Progenitor cell of endocrine pancreas (in vitro differentiated cells): ENCODE measurements at places on chromosomes 2 and 18.

GRCh38 chr18:30361864-30362540 lies 680.5 kb downstream of the DSC3 start:
- no peak for DNase-seq

DNA sequence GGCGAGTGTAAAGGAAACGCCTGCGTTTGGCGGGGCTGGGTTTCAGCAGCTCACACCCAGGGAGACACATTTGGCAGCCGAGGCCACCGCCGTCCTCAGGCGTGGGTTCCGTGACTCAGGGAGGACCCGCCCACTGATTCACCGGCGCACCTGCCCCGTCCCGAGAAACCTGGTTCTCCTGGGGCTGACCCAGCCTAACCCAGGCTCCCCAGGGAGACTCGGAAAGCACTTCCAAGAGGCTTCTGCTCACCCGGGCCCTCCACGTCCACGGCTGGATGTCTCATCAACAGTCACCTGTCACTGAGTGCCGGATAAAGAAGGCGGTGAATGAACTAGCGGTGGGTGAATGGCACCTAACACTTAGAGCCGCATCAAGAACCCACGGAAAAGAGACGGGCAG lies 126.4 kb upstream of the CTDP1 start:
- no peak for DNase-seq

DNA sequence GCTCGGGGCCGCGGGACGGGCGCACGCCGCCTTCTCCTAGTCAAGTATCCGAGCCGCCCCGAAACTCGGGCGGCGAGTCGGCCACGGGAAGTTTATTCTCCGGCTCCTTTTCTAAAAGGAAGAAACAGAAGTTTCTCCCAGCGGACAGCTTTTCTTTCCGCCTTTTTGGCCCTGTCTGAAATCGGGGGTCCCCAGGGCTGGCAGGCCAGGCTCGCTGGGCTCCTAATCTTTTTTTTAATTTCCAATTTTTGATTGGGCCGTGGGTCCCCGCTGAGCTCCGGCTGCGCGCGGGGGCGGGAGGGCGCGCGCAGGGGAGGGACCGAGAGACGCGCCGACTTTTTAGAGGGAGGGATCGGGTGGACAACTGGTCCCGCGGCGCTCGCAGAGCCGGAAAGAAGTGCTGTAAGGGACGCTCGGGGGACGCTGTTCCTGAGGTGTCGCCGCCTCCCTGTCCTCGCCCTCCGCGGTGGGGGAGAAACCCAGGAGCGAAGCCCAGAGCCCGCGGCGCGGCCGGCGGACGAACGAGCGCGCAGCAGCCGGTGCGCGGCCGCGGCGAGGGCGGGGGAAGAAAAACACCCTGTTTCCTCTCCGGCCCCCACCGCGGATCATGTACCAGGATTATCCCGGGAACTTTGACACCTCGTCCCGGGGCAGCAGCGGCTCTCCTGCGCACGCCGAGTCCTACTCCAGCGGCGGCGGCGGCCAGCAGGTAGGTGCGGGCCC lies 617 bp downstream of the FOSL2 start:
- DNase-seq, result peak; percentile 34

DNA sequence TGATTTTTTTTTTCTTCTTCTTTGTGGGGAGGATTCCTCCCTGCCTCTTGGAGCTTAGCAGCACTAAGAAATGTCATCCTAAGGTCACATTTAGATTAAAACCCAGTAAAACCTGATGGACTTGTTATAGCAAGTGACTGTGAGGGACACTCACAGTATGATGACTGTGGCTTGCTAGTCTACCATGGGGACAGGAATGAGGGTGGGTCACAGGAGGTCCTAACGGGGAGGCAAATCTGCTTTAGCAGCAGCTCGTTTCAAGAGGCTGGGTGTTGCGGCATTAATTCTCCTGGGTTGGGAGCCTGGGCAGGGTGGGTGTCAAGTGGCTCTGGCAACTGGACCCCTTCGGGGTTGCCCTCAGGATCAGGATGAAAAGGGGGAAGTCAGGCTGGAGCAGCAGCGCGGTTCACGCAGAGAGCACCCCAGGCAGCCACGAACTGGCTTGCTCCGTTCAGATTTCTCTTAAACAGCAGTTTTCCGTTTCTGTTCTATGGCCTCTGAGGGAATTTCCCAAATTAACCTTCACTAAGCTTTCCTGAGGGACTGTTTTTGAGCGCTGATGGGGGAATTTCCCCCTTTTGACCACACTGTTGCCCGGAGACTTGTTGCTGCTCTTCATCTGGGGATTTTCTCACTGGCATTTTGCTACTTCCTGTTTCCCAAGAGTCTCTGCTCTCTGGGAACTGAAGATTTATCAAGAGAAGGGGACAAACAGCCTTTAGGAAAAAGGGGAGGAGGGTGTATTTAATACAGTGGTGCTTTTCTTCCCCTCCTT lies 59.8 kb upstream of the PELI1 start:
- DNase-seq, result no peak

DNA sequence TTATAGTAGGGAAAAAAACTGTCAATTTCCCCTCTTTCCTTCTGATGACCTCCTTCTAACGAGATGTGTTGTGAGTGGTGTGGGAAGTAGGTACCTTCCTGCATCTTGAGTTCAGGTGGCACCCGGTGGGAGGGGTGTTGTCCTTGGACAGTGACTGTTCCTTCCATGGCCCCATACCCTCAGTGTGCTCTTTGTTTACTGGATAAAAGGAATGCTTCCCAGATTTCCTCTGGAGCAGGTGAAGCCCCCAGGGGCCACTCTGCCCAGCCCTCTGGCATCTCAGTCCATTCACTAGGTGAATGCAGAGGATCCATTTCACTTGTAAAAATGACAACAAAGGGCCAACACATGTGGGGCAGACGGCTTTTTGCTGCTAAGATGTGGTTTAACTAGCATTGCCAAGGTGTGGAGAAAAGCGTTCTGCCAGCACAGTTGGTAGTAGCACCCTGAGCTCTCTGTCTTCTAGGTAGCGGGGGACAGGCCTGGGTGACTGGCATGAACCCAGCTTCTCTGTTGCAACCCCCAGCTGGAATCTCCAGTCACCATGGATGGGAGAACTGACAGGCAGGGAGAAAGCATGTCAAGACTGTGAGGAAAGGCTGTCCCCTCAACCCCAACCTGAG lies 6.9 kb downstream of the GDF7 start:
- no peak for DNase-seq

GRCh38 chr2:159249990-159250715 lies 36.4 kb downstream of the WDSUB1 start:
- DNase-seq, result no peak

DNA sequence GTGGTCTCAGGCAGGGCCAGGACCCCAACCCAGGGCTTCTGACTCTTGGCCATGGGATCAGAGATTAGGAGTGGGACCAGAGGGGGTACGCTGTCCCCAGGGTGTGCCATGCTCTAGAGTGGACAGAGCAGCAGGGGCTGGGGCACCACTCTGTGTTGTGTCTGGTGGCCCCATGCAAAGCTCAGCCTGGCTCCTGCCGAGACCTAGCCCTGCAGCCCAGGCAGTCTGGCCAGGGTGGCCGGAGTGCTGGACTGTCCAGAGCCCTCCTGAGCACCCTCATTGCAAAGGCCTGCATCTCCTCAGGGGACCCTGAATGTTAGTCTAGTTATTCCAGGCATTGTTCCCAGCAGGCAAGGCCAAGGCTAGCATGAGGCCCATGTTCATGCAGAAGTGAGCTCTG lies 162.3 kb downstream of the TNS1 start:
- DNase-seq, result no peak

DNA sequence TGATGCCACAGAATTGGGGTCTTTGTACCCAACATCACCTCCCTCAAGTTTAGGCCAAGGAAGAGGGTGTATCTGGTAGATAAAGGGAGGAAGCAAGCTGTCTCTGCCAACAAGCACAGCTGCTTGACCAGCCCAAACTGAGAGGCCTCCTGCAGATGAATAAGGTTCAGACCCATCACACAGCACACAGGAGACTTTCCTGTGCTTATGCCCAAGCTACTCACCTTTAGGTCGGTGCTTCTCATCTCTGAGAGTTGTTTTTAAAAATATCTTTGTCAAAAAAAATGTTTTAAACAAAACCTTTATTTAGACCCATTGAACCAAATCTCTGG lies 24.7 kb upstream of the SP3 start:
- DNase-seq, result no peak

DNA sequence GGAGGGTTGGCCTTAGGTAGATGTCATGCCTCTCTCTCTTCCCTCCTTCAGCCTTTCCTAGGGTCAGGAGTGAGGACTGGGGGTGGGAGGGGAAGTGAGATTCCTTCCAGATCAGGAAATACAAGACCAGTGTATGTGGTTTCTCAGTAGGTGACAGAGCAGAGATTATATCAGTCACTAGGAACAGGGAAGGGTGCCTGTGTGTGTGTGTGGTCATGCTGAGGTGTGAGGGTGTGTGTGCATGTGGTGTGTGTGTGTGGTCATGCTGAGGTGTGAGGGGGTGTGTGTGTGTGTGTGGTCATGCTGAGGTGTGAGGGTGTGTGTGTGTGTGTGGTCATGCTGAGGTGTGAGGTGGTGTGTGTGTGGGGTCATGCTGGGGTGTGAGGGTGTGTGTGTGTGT lies 259.8 kb downstream of the LOXHD1 start:
- DNase-seq, result no peak

DNA sequence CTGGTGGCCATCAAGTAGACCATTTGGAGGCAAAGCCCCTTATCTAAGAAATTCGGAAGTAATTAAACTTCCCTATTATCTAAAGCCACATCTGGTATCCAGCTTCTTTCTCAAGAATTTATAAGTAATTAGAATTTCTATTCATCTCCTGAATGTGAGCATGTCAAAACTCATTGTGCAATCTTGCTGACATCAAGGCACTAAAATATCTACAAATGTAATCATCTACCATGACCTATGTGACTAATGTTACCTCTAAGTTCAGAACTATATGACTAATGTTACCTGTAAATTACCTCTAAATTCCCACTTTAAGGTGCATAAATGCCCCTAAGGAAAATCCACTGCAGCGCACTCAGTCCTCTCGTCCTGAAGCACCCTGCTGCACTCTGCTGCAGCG lies 773.0 kb downstream of the CPS1 start:
- no peak for DNase-seq
